ENCODE measurements at places on chromosomes 5 and 9. TPM values are rescaled to one million over a fixed set of nuclear protein-coding genes. Genes with fewer than 3 reads are reported as not detected.

CNTFR gene
- 0.14 TPM for total RNA-seq

SLC6A18 gene
- total RNA-seq, result not detected

TMEM174 gene
- total RNA-seq, result not detected

ADCY2 gene
- not detected for total RNA-seq

ELAVL2 gene
- total RNA-seq, result not detected

FOXD4L6 gene
- total RNA-seq, result not detected

PDE8B gene
- 1.3 TPM for total RNA-seq
